Epithelial cell of proximal tubule (primary cell): ENCODE measurements at places on chromosomes 1 and 21. TPM values are rescaled to one million over a fixed set of nuclear protein-coding genes. Genes with fewer than 3 reads are reported as not detected.

The BGLAP gene
- total RNA-seq: 0.29 TPM in 1 of 2 replicates, not detected in the other

The IER5 gene
- 20.5 and 43.0 TPM in 2 replicates for total RNA-seq

DNA sequence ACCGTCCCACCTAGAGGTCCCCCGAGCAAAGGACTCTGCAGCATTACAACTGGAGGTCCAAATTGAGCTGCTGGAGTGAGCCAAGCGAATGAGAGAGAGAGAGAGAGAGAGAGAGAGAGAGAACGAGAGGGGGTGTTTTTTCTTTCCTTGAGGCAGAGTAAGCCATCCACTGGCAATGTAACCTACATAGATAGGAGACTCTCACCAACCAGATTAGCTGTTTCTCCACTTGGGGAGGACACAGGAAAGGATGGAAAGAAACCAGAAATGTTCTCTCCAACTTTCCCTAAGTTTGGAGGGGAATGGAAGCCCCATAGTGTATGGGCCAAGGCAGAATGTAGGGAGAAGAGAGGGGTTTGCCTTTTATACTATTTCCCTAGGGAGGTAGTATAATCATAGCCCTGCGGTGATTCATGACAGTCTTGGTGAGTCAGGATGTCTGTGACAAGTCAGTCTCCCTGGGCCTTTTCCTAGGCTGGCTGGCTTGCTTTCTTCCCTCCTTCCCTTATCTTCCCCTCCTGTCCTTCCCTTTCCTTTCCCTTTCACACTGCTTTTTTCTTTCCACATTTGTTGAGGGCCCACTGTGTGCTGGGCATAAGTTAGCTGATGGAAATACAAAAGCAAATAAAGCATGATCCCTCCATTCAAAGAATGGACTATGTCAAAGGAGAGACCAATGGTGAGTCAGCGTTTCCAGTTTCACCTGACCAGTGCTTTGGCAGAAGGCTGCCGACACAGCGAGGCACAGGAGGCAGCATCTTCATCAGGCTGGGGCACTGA, 7.1 kb downstream of the FNDC7 start:
- peak; percentile 31 for DNase-seq

The OR2L5 gene
- not detected in 2 replicates for total RNA-seq
